ENCODE measurements at places on chromosomes 13 and 19. TPM values are rescaled to one million over a fixed set of nuclear protein-coding genes. Genes with fewer than 3 reads are reported as not detected.

WDR88 gene
- total RNA-seq, result not detected

TFDP1 gene
- 52.7 TPM for total RNA-seq

MISP3 gene
- 13.6 TPM for total RNA-seq

CEACAM3 gene
- total RNA-seq, result 3.9 TPM

- DNase-seq, result no peak
Measured at GRCh38 chr19:49530708-49531107, 2.9 kb downstream of the RCN3 start.

DNA sequence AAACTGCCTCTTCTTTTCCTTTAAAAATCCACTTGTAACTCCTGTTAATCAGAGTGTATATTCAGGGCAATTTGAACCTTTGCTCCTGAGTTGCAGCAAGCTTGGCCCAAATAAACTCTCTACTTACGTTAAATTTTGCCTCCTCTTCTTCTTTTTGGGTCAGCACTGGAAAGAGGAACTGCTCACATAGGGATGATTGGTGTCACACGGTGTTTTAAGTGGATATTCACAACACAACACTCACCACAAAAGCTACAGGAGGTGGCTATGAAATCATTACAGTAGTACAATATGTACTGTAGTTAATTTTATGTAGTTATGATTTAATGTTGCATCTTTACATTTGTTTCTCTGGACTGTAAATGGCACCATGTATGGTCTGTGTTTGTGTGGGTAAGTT lies 96.8 kb upstream of the DOCK9 start:
- no peak for DNase-seq

DNA sequence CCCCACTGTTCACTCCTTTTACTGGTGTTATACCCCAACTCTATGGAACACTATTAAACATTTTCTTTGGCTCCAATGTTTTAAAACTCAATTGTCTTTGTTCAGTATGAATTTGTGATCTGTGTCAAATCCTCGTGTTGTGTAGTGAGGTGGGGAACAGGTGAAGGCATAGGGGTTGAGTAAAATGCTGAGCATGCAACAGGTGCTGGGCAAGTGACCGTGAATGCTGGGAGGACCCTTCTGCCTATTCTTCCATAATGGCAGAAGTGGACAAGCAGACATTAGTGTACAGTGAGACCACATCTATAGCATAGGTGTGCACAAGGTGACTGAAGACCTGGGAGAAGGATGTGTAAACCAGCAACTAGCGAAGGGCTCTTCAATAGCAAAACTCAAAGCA lies 1188.0 kb downstream of the UQCRFS1 start:
- no peak for DNase-seq

DNA sequence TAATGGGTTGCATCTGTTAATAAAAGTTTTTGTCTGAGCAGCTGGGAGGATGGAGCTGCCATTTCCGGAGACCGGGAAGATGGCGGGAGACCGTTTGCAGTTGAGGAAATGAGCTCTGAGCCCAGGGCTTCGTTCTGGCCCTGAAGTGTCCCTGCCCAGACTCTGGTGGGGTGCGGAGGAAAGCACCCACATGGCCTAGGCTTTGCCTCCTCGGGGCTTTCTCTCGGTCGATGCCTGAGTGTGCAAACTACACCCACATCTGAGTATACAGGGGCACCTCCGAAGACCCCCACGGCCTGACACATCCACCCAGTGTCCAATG lies 15.6 kb upstream of the NANOS3 start:
- no peak for DNase-seq

DNA sequence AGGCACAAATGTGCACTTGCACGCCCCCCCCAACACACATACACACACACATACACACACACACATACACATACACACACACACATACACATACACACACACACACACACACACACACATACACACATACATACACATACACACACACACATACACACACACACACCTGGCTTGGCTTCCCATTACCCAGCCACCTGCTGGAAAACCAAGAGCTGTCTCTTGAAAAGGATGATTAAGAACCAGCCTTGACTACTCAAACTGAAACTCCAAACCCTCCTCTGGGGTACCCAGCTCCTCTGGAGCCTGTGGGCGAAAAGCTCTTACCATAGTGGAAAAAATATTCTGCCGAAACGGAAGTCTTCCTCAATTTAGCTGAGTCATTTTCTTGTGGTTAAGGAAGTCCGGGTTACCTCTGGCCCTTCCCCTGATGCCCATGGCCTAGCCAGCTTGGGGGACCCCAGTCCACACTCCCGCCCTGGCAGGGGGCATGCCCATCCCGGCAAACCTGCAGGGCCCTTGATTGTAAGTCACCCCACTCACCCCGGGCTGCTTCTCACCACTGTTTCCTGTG lies 21.9 kb downstream of the CEBPA start:
- no peak for DNase-seq

GRCh38 chr13:79079351-79079839 lies 326.7 kb downstream of the RBM26 start:
- no peak for DNase-seq

- no peak for DNase-seq
Measured at GRCh38 chr13:106197496-106197895, 338.0 kb downstream of the EFNB2 start.

- DNase-seq, result peak; percentile 12
Measured at GRCh38 chr13:41700790-41701310, 243.5 kb downstream of the RGCC start.

- no peak for DNase-seq
Measured at GRCh38 chr13:20177049-20177831, 15.5 kb downstream of the GJB2 start.

GRCh38 chr13:26071691-26072090 lies 19.9 kb upstream of the SHISA2 start:
- no peak for DNase-seq

GRCh38 chr13:23918208-23918607 lies 20.9 kb upstream of the C1QTNF9B start:
- no peak for DNase-seq

GRCh38 chr19:45117167-45117594 lies 24.2 kb downstream of the PPP1R37 start:
- DNase-seq, result peak; percentile 42

- no peak for DNase-seq
Measured at GRCh38 chr19:18612772-18613588, at the start of gene TMEM59L. TMEM59L (plus strand) TSS chr19:18612870; CDS start chr19:18612959, 89 bp downstream.

DNA sequence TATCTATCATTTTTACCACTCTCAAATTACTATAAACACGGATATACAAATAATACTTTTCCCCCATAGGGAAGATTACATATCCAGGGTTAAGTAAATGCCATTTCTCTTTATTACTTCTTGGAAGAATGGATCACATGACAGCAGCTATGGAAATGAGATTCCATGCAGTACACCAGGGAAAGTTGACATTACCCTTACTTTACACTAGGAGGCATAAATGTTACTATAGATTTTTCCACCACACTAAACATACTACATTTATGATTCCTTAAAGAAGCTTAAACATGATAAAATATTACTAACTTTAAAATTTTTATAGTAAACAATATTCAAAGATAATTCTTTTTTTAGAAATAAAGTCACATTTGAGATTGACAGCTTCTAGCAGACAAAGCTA lies 611.4 kb downstream of the PCDH9 start:
- no peak for DNase-seq

DNA sequence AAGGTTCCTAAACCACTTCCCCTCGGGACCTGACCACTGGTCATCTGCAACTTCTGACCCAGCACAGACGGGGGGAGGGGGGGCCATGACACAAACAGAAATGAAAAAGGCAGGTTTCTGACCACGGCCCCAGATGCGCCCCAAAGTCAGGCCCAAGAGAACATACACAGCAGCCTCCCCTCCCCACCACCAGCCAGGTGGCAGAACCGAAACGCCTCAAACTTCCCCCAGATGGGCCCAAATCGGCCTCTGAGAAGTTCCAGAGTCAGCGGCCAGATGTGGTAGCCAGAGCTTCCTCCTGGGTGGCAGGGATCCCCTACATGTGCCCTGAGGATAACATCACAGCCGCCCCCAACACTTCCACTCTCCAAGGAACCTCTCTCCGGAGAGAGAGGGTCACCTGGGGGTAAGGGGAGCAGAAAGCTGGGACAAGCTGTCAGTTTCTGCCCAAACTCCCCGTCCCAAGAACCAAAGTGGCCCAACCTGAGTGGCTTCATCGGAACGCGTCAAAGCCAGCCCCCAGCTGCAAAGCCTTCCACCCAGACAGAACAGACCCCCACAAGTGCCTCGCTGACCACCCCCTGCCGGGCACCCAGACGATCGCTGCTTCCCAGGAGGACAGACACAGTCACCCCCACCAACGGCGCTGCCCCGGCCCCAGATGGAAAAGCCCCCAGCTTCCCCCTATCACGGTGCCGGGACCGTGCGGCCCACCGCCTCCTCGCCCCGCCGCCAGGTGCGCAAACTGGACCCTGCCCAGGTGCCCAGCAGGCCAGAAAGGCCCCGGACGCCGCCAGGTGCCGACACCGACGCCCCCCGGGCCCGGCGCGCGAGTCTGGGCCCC lies 800 bp downstream of the ELL start:
- DNase-seq, result peak; percentile 64

DNA sequence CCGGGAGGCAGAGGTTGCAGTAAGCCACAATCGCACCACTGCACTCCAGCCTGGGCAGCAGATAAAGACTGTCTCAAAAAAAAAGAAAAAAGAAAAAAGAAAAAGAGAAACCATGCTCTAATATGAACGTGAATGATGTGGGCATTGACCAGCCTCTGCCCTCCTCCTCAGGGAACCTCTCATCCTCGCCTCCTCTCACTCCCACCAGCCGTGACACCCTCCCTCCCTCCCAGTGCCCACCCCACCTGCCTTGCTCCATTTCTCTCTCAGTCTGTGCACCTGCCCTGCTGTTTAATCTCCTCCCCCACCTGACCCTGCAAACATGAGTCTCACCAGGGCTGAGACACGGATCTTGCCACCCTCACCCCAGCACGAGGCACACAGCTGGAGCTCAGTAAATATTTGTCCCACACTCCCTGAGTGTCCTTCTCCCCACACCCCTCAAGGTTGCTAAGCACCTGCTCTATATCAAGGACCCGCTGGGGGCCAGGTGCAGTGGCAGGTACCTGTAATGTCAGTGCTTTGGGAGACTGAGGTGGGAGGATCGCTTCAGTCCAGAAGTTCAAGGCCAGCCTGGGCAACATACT lies 7.5 kb upstream of the BCAT2 start:
- peak; percentile 70 for DNase-seq

DNA sequence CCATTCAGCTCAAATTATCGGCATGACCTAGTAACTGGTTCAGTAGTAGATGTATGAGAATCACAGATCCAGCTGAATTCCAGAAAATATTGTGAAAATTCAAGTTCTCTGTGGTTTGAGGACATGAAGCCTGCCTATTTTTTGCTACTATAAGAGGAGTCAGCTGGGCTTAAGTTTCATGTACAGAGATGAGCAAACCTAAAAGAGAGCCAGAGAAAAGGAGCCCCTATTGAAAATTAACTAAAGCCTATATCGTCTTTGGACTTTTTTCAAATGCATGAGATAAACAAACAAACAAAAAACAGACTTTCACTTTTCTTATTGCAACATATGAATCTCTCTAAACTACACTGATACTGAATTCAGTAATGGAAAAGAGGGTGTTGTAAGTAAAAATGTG lies 106.8 kb upstream of the SPRY2 start:
- no peak for DNase-seq

DNA sequence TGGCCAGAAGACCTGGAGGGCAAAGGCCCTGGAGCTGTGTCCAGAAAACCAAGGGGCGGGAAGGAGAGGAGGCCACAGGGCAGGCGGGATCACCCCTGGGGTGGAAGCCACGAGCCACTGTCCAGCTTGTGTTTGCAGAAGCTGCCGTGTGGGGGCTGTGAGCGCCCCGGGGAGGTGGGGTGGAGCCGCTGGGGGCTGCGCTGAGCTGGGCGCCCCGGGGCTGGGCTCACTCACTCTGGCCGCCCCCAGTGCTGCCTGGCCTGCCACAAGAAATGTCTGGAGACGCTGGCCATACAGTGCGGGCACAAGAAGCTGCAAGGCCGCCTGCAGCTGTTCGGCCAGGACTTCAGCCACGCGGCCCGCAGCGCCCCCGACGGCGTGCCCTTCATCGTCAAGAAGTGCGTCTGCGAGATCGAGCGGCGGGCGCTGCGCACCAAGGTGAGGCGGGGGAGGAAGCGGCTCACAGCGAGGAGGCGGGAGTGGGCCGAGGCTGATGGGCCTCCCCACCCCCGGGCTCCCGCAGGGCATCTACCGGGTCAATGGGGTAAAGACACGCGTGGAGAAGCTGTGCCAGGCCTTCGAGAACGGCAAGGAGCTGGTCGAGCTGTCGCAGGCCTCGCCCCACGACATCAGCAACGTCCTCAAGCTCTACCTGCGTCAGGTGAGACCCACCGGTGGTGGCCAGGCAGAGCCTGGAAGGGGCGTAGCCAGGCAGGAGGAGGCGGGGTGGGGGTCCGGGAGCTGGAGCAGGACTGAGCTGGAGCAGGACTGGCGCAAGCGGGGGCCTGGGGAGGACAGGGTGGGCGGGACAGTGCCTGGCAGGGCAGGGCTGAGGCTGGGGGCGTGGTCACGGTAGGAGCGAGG lies 13.6 kb downstream of the POLR2E start:
- DNase-seq, result no peak

GRCh38 chr13:75610466-75610865 lies 25.7 kb upstream of the LMO7 start:
- no peak for DNase-seq

All from mucosa of descending colon (tissue), 3 donors.